ENCODE measurements at places on chromosomes 16 and 17.

GRCh38 chr16:78884204-78884603 is 716.3 kb downstream of the MAF start:
- DNase-seq, result no peak

DNA sequence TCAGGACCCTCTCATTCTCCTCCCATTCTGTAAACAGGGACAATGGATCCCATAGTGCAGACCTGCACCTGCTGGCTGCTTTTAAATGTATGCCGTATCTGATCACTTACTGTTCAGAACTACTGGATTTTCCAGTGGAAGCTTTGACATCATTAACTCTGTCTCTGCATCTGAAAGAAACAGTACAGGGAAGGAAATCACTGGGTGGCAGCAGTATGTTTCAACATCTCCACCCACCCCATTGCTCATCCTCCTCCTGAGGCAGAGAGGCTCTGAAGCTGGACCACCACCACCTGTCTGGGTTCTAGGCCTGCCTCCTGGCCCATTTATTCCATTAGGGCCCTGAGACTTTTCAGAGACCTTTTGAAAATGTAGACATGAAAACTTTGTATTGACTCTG is 2.6 kb downstream of the CCL15 start:
- DNase-seq, result no peak

DNA sequence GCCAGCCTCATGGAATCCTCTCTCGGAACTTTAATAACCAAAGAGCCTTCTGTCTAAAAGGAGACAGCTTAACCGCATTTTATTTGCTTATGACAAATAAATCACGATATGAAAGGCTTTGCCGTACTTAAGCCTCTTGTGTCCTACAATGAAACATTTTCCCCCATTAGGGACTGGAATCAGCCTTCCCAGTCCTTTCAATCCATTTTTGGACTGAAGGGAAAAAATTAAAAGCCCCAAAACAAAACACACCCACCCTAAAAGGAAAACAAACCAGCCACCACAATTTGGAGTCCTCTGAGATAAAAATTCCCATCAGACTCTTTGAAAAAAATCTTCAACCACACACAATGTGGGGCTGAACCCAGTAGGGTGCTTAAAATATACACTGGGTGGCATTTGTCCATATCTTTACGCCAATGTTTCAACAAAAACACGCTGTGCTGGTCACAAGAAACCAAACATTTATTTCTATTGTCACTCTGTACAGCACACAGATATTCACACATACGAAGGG is 3.0 kb downstream of the HOXB4 start:
- no peak for DNase-seq

DNA sequence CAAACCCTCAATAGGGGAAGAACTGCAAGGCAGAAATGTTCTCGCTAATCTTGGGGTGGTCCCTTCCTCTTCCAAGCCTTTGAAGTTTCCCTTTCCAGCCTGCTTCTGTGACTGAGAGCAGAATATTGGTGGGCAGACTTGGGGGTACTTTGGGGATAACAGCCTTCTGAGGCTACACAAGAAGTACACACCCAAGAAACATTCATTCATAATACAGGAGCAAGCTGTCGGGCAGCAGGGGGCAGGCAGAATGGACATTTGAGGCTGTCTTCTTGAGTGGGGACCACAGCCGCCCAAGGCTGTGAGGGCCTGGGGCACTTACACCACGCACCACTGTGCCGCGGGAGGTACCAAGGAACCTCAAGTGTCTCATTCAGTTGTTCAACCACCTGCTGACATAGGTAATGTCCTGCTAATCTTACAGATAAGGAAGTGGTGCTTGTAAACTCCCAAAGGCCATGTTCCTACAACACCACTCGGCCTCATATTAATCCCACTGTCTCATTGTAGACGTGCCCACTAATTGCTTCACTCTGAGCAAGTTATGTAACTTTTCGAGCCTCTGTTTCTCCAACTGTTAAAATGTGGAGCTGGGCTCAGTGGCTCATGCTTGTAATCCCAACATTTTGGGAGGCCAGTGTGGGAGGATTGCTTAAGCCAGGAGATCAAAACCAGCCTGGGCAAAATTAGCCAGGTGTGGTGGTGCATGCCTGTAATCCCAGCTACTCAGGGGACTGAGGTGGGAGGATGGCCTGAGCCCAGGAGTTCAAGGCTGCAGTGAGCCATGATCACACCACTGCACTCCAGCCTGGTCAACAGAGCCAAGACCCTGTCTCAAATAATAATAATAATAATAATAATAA is 2.5 kb upstream of the MRPS23 start:
- DNase-seq, result no peak

- DNase-seq, result no peak
Observed at GRCh38 chr17:74296548-74296936, 22.5 kb downstream of the DNAI2 start.

DNA sequence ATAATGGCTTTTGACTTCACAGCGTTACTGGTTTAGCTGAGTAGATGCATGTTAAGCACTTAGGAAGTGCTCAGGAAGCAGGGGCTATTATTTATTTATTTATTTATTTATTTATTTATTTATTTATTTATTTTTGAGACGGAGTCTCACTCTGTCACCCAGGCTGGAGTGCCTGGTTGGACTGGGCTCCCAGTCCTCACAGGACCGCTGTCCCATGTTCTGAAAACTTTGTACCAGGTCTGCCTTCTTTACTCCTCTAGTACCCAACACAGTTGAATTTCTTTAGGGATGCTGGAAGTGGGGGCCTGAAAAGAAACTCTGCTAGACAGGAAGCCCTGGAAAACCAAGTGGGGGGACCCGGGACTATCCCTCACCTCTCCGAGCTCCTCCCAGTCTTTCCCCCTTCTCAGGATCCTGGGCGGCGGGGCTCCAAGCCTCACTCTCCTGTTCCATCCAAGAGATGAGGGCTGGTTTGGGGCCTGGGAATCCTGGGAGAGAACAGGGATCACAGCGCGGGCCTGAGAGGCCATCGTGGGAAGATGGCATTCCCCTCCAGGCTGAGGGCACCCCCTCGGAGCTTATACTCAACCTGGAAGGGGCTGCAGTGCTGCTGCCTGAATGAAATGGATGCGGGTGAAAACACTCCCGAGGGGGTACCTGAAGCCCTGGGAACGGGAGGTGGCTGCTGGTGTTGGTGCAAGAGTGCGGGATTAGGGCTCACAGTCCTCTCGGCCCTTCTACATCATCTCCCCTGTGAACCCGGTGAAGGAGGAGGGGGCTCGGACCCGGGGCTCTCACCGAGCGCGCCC is 674 bp downstream of the ZNF688 start:
- no peak for DNase-seq

GRCh38 chr17:15180121-15180561 is 85.0 kb downstream of the PMP22 start:
- no peak for DNase-seq

DNA sequence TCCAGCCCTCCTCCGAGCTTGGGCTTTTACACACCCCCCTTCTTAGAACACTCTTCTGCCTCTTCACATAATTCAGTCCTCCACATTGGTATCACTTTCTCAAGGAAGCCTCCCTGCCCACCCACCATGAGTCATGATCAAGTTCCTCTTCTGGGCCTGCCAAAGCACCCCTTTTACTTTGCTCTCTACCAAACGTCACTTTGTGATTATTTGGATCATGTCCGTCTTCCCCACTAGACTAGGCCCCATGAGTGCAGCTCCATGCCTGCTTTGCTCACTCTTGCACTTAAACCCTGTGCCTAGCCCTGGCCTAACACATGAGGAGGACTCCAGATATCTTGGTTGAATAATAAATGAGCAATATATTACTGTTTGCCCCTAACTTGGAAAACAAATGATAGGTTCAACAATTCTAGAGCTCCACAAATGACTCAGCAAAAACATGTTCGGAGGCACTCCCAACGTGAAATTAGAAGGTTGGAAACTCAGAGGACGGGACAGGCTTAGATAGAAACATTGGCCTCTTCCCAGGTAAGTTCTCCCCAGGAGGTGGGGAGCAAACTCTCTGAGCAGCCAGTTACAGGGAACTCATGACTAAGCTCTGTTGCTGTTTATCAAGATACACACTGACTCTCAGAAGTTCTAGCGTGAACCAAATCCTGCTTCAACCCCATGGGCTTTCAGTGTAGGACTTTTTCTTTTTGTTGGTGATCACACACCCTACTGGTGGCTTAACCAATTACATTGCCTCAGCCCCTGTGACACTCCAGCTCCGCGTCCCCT is 28.3 kb downstream of the G6PC1 start:
- DNase-seq, result no peak

DNA sequence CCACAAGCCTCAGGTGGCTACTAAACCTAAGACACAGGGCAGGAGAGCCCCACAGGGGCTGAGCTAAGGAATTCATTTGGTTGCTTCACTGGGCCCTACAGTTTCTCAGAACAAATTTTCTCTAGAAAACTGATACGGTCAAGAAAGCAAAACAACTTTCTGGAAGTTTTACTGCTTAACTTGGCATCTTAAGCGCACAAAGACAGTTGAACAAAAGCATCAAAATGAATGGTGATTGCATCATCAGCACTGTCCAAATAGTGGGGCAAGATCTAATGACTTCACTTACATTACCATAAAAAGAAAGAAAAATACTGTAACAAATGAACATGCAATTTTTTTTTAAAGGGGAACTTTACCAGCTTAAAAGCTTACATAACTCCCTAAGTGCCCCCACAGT is 47.6 kb downstream of the XPO6 start:
- no peak for DNase-seq

GRCh38 chr17:76727745-76728456 is 1.3 kb downstream of the METTL23 start:
- no peak for DNase-seq

DNA sequence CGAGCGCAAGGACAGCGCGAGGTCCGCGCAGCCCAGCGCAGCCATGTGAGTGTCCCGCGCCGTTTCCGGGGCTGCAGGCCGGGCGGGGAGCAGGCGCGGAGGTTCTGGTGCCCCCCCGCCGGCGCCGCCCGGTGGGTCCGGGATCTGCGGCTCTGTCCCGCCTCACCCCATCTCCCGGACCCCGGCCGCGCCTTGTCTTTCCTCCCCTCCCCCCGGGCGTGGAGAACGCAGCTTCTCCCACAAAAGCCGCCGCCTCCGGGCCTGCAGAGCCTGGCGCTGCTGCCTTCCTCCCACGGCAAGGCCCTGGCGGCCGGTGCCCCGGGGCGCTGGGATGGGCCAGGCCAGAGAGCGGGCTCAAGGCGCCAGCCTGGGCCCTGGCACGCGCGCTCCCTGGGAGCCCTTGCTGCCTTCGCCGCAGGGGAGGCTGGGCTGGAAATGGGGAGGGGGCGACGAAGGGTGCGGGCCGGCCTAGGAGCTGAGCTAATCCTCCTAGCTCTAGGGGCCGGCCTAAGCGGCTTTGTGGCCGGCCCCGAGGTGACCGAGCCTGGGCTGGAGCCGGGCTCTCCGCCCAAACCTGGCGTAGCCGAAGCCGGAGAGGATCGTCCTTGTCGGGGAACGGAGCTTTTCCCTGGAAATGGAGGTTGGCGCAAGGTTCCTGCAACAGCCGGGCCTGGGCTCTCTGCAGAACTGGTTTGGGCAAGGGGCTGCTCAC is 397 bp downstream of the RIPOR1 start:
- DNase-seq, result no peak

- no peak for DNase-seq
Observed at GRCh38 chr17:34581446-34582184, 2.2 kb downstream of the TMEM132E start.

- DNase-seq, result no peak
Observed at GRCh38 chr17:16283705-16284104, 66.7 kb downstream of the PIGL start.

DNA sequence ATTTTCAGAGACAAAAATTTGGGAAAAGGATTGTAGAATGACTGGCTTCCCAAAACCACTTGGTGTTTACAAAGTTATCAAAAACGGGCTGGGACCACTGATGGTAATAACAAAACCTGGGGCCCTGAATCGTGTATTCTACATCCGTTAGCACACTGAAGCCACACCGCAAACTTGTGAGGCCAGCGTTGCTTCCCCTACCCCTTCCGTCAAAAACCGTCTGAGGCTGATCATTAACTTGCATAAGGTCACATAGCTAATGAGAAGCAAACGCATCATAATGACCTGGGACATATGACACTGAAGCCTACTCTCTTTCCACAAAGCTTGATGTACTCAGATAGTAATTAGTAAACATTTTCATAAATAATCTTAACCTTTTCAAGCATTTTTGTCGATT is 704.3 kb downstream of the MAF start:
- DNase-seq, result no peak

DNA sequence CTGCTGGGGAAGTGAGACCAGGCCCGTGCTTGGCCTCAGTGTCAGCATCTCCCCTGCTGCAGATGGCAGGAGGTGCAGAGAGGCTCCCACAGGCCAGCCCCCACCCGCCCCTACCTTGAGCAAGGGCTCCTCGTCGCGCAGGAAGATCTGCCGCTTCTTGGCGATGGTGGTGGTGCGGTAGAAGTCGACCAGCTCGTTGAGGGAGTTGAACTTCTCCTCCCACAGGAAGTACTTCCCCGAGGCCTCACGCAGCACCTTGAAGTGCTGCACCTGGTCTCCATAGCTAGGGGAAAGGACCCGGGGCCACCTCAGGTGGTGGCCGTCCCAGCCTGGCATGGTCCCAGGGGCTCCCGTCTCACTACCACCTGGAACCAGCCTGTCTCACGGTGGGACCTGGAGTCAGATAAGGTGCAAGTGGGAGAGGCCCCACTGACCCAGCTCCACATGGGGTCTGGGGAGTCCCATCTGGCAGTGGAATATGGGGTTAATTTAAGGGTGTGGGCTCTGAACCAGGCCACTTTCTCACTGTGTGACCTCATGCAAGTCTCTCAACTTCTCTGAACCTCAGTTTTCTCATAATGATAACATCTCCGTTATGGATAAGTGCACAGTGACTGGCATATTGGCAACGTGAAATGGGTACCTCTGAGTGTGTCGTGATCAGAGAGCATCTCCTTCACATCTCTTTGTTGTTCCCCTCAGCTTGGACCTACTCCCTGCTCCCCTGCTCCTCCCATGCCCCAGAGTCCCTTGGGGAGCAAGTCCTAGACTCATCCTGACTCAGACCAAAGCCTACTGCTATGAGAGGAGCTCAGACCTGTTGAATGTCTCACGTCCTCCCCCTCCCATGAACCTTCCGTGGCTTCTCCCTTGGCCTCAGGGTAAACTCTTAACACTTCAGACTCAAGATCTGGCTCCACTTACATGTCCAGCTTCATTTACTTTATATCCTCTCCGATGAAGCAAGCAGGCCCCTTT is 19.8 kb upstream of the FAM83G start:
- no peak for DNase-seq

DNA sequence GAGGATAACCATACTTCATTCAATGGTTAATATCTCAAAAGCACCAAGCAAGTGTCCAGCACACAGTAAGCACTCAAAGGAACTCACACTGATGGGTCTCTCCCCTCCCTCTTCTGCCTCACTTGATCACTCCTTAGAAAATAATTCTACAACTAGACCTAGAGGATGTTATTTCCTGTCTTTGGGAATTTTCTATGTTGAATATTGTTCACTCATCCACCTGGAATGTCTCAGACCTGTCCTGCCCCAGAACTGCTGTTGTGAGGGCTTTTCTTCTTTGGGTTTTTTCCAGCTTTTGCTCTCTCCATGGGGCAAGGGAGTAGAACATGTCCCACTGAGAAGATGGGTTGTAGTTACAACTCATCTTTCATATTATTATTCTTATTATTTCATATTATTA is 25.3 kb downstream of the NXPH3 start:
- no peak for DNase-seq
